ENCODE measurements at places on chromosomes 3 and 15.

- DNase-seq, result no peak
Measured at GRCh38 chr15:88835646-88836045, 32.4 kb downstream of the ACAN start.

DNA sequence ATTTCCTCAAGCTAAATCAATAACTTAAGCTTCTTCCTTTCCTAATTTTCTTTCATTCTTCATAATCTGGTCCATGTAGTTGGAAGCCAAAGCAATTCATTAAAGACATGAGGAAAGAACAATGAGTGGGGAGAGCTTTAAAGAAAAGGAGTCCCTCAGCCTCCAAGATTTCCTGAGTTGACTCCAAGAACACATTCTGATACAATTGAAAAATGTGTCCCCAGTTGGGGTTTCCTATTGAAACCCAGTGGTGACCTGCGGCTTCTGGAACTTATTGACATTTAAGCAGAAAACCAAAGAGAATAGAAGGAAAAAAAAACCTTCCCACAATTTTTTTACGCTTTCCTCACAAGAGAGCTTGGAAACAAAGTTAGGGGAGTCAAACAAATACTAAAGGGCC lies 37.0 kb downstream of the ATP8B4 start:
- no peak for DNase-seq

DNA sequence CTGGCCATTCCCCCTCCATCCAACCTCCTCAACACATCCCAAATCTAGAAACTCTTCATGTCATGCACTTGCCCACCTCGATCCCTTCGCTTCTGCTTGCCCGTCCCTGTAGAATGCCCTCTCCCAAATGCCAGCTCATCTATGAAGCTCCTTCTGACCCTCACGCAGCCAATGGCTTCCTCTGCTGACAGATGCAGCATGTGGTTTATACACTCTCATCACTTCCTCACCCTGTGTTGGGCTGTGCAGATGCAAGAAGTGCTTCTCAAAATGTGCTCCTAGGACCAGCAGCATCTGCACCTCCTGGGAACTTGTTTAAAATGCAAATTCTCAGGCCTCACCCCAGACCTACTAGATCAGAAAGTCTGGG lies 51.7 kb downstream of the SEMA5B start:
- DNase-seq, result no peak

DNA sequence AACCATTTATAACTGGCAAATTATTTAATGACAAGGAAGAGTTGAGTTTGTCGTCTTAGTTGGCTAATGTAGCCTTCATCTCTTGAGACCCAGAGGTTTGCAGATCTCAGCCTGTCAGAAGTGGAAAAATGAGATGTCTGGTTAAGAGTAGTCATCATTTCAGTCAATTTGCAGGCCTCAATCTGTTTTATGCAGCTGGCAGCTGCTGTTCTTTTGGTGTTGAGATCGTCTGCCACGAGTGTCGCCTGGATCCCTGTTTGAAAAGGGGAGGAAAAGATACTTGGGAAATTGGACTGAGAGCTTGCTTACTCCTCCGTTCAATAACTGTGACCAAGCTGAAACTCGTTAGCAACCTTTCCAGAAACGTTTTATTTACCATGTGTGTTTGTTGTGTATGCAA lies 2.3 kb downstream of the PHLDB2 start:
- no peak for DNase-seq

- no peak for DNase-seq
Measured at GRCh38 chr3:153182501-153183293, 20.7 kb downstream of the RAP2B start.

DNA sequence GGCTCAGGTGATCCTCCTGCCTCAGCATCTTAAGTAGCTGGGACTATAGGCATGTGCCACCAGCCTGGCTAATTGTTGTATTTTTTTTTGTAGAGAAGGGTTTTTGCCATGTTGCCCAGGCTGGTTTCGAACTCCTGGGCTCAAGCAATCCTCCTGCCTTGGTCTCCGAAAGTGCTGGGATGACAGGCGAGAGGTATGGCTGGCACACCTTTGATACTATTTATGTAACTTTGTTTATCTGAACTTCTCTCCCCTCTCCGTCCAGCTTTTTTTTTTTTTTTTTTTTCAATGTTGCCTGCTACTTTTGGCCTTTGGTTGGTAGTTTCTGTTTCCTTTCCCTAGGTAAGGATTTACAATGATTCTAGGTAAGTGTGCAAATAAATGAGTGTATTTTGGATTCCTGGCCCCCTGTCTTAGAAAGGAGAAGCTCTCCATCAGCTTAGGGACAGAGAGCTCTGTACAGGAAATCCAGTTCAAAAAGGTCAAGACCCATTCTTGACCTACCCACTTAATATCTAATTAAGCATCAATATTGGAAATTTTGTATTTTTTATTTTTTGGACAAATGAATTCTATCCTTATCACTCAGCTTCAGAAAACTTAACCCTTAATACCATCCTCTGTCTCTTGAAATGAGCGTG lies 6.8 kb downstream of the ARL6IP5 start:
- DNase-seq, result no peak

DNA sequence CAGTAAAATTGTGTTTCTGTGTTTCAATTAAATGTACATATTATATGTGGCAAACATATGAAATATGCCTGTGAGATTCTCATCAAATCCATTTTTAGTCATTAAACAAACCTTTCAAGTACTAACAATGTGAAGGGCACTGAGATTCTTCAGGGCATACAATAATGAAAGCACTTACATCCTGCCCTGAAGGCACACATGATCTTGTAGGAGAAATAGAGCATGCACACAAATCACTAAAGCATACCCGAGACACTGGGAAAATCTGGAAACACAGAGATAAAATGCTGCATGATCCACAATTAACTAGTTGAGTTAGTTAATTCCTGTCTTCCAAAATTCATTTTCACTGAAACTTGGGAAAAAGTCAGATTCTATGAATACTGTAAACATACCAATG lies 810.5 kb upstream of the NECTIN3 start:
- no peak for DNase-seq

DNA sequence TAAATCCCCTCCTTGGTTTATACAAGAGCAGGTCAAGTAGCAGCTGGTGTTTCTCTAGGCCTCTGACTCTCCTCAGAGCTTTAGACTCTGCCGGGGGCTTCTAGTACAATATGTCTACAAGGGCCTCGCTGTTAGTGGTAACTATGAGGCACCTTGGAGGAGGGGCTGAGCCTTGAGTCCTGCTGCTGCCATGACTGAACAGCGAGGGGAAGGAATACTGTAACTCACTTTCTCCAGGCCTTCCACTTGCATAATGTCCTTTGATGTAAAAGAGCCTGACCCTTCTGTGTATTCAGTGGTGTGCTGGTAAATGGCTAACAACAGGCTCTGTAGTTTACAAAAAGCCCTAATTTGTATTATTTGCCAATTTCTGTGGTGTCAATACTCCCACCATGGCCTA lies 27.8 kb downstream of the DRD3 start:
- no peak for DNase-seq

DNA sequence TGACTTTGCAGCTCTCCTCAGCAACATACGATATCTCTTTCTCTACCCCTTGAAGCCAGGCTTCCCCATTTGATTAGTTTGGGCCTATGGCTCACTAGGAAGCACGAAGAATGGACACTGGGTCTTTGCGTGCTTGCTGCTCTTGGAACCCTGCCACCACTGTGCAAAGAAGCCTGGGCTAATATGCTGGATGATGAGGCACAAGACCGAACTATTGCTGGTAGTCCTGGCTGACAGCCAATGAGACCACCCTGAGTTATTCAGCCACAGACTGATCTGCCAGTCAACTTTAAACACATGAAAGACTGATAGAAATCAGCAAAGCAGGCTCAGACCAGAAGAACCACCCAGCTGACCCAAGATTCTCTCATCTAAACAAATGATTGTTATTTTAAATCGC lies 250.3 kb downstream of the CBLB start:
- DNase-seq, result no peak

DNA sequence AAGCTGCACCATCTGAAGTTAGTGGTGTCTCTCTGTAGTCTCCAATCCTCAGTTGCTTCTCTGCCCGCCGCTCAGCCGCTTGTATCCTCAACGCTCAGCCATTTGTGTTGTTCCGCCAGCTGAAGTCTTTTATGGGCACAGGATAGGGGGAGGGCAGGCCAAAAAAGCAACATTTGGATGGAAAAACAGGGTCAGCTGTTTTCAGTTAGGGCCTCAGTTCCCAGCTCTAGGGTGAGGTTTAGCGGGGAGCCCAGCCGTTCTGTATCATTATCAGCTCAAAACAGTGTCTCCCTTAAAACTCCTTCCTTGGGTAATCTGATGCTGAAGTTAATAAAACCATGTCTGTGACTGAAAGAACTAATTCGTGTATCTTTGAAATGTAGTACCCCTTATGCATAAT lies 329.5 kb upstream of the AZI2 start:
- DNase-seq, result no peak

DNA sequence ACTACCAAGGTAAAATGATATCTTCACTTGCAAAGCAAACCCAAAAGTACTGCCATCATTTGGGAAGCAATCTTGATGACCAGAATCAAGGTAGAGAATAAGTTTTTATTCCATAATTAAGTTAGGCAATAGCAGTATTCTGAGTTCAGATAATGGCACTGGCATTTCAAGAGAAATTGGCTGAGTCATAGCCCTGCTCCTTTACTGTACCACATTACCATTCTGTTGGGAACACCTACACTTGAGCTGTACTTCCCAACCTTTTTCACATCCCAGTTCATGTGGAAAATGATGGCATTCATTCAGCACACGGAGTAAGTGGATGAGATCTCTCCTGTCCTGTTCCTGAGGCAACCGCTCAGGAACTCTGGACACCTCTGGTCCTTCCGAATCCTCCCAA lies 311.6 kb upstream of the TPRG1 start:
- DNase-seq, result no peak

DNA sequence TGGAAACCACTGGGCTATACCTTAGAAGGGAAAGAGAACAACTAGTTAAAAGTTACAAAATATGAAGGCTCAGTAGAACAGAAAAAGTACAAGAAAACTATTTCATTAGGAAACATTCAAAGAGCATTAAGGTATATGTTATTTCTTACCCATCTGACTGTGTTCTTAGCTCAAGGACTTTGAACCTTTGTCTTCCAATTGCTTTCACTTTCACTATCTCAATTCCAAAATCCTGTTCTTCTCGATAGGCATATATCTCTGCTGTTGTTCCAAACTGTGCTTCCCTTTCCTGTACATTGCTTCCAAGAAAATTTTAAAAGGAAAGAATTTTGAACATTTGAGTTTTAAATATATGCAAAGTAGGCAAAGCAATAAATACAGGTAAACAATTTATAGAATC lies 6.9 kb downstream of the CRBN start:
- DNase-seq, result no peak

DNA sequence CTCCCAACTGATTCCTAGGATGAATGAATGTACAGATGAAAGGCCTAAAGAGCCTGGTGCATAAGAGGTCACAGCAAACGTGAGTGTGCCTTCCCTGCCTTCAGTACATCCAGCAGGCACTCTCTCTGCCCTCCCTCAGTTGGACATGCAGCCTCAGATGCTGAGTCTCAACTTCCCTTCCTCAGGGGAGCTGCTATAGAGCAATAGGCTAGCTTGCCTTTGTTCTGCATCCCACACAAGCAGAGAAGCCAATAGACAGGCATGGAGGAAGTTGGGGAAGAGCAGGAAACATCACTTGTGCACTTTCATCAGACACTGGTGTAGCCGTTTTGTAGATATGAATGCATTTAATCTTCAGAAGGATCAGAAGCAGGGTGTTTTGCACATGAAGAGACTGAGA lies 147.5 kb upstream of the THBS1 start:
- DNase-seq, result no peak

DNA sequence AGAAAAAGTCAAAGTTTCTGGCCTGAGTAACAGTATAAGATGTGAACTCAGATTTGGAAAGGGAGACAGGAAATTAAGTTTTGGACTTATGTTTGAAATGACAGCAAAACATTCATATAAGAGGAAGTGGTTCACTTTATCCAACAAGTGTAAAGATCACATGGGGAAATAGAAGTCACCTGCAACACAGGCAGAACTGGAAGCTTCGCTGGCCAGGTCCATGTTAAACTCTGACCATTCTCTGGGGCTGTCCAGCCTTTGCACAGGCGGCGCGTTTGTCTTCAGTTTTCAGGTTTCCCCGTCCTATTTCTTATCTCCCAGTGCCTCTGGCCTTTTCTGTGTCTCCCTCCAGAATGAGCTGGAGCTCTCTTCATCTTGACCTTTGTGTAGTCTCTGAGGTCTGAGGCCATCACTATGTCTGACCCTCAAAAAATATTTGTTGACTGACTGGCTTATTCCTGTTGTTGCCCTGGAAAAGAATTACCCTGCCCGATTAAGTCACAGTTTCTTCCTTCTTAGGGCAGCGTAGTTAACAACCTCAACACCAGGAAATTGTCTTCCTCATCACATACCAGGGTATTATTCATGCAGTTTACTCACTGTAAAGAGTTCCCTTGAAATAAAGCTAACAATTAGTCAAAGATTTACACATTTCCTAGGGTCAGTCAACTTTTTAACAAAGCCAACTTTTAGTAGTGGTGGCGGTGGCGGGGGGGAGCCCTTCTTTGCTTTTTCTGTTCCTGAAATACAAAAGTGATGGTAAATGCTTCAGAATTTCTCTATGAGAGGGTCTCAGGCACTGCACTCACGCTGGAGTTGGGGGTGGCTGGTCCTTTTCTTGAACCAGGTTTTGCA lies 959 bp upstream of the RASA2 start:
- no peak for DNase-seq

GRCh38 chr3:35438101-35438500 lies 201.2 kb upstream of the ARPP21 start:
- DNase-seq, result no peak

DNA sequence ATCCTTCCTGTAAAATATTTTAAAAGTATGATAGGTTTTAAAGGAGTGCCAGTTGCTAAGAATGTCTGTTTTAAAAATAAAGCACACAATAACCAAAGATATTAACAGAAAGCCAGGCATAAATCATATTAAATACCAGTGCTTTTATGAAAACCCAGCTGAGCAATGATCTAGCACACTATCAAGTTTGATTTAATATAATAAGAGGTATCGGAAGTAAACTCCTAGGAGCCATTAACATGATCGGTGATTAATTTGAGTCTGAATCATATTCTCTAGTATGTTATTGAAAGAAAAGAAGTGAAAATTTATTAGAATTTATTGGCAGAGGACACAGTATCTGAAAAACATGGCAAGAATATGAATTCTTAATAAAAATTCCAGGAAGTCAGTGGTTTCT lies 91.7 kb downstream of the SPATA16 start:
- no peak for DNase-seq

DNA sequence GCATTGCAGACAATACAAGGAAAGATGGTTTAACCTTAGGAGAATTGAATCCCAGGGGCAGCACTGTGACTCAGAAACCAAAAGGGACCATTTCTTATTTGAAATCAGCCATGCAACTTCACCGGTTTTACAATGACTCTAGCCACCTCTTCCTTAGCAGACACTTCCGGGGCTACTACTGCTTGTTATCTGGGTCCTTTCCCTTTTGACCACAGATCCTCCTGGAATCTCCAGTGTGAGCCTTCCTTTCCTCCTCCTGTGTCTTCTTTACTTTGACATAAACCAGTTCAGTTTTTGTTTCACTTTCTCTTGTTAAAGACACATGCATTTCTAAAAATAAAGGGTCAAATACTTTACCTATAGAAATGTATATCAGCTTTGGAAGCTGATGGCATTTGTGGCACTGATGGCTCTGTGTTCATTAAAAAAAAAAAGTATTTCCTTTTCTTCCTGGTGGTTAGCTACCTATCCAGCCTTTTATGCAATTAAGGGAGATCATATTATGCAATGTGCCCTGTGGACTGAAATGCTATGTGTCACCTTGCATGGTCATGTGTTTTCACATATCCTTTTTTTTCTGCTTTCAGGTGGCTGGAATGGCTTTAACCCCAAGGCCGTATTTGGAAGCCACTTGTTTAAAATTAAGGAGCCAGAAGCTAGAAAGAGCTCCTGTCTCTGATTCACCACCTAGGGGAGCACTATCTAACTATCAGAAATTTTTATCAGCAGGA lies 296.2 kb downstream of the CHL1 start:
- DNase-seq, result no peak
